Posterior cingulate gyrus (tissue), 11 donors: ENCODE measurements at places on chromosomes 2 and 18.

DNA sequence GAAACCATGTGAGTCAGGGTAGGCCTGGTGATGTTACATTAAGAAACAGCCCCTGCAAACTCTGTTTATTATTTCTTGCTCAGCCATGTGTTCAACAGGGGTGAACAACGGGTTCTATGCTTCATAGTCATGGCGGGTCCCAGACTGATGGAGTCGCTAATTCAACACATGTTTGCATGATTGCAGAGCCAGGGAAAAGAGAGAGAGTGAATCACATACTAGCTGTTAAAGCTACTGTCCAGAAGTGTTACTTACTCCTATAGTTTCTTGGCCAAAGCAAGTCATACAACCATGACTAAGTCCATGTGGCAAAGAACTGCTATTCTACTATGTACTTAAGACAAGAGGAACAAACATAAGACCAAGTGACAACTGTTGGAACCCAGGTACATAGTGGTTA, 241.2 kb upstream of the SKOR2 start:
- no peak for DNase-seq

GRCh38 chr2:190404487-190404886, 3.7 kb upstream of the MFSD6 start:
- no peak for DNase-seq

DNA sequence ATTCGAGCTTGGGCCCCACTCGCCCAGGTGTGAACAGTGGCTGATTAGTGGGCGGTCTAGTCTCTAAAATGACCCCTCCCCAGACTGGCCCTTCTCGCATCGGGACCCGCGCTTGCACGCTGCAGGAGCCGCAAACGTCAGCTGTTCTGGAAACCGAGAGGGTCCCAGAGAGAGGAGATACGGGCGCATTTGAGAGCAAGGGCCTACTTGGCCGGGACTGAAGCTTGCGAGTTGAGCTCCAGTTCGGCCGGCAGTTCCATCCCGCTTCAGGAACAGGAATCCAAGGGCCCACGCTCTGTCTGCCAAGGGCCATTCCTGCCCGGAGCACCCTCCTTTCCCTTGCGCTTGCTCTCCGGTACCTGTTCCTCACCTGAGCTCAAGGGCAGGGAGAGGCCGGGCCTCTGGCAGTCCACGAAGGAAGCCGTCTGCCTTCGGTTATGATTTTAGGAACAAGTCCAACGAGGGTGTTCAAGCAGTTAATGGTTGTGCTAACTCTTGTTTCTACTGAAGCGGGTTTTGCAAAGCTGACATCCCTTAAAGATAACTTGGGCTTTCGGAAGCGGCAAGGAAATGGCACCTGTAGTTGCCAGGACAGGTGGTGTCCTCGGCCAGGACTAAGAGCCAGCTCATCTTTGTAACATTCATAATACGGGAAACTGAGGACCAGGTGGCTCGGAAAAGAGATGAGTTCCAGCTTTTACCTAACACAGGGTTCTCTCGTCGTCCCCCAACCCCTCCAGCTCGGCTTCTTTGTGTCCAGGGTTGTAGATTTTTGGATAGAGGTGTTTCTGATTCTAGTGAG, 3.9 kb upstream of the DLX1 start:
- DNase-seq, result no peak

DNA sequence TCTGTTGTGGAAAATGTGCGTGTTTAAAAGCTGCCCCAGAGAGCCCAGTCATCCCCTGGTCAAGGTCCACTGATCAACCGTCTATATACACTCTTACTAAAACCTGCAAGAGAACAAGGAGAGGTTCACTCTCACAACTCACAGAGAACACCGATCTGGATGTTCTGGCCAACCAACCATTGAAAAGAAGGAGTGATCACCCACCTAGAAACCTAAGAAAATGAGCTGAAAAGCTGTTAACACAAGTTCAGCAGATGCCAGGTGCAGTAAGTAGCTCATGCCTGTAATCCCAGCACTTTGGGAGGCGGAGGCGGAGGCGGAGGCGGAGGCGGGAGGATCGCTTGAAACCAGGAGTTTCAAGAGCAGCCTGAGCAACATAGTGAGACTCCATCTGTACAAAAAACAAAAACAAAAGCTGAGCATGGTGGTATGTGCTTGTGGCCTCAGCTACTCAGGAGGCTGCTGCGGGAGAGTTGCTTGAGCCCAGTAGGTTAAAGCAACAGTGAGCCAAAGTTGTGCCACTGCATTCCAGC, 14.5 kb downstream of the ATG16L1 start:
- peak; percentile 77 for DNase-seq

DNA sequence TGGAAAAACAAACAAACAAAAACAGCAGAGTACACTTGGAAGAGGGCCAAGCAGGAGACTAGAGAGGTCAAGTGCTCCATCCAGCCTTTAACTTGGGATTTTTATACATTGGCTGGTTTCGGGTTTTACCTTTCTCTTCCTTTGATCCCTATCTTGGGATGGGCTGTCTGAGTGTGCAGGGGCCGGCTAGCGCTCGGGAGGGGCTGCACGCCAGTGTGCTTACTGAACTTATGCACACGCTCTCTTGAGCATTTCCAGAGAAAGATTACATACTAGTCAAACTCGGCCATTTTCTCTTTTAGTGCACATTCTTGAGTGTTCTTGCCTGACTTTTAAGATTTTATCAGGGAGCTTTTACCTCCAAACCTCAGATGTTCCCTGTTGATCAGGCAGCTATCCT, 707.8 kb downstream of the DSC3 start:
- DNase-seq, result no peak

DNA sequence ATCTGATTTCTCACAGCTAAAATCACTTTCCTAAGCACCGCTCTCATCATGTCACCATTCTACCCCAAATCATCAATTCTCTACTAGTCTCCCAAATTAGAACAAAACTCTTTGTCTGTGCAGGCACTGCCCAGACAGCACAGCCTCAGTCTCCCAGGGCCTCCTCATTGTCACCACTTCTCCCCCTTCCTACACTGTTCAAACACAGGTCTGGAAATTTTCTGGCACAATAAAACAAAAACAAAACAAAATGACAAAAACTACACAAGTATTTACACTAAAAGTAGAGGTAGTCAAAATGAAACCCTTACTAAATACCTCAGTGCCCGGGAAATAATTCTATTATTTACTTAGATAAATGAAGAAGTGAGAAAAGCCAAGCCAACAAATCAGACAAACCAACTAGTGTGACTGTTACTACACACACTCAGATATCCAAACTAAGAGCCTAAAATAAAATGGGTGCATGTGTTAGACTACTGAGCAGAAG, 156.2 kb upstream of the DNMT3A start:
- no peak for DNase-seq

DNA sequence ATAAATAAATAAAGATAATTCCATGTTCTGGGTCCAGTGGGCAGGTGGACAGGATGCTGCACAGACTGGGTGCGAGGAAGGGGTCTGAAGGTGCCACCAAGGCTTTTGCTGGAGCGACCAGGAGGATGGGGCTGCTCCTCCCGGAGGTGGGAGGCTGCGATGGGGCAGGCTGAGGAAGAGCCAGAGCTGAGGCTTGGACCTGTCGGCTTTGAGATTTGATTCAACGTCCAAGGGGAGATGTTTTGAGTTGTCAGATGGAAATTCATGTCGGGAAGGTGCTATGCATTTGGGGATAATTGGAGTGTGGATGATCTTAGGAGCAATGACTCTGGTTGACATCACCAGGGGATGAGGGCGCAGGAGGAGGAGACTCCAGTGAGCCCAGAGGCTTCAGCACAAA, 11.7 kb downstream of the ALLC start:
- DNase-seq, result no peak

DNA sequence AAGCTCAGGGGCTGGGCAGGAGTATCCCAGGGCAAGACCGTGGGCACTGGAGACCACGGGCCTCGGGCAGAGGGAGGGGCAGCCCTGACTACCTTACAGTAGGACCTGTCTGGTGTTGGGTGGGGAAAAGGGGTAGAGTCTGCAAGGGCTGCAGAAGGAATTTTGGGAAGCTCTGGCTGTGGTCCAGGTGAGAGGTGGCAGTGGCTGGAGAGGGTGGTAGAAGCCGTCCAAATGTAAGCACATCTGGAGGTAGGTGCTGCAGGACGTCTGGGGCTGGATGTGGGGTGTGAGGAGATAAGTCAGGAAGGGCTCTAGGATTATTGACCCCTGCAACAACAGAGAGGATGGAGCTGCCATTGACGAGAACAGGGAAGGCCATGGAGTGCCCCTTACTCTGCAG, 486.7 kb downstream of the EIPR1 start:
- DNase-seq, result no peak
